ENCODE measurements at places on chromosomes 2 and 18. TPM values are rescaled to one million over a fixed set of nuclear protein-coding genes. Genes with fewer than 3 reads are reported as not detected.

The TCF23 gene
- under 0.01 TPM for total RNA-seq

The EGR4 gene
- not detected for total RNA-seq

The EDAR gene
- under 0.01 TPM for total RNA-seq

The CHPF gene
- 52.7 TPM for total RNA-seq

The UBE2F gene
- 74.4 TPM for total RNA-seq

The ABCB11 gene
- 0.26 TPM for total RNA-seq

The UGT1A6 gene
- total RNA-seq = 43.0 TPM

The KCNG2 gene
- not detected for total RNA-seq

The DUSP19 gene
- 0.38 TPM for total RNA-seq

The ZNF892 gene
- 5.8 TPM for total RNA-seq

The CREG2 gene
- total RNA-seq = 0.26 TPM

The MYL1 gene
- not detected for total RNA-seq

The SPP2 gene
- total RNA-seq = not detected

The LRRTM1 gene
- total RNA-seq = not detected

The SH3BP4 gene
- 24.6 TPM for total RNA-seq

The GLI2 gene
- total RNA-seq = 0.26 TPM

The PDE1A gene
- 0.13 TPM for total RNA-seq

The CDCA7 gene
- 2.4 TPM for total RNA-seq

The EHD3 gene
- 1.6 TPM for total RNA-seq

The CDH7 gene
- total RNA-seq = not detected

The POLR1A gene
- 9.7 TPM for total RNA-seq

The CUL3 gene
- 91.9 TPM for total RNA-seq

The OTX1 gene
- total RNA-seq = 1.5 TPM

The GPR17 gene
- not detected for total RNA-seq

The DHRS9 gene
- 19.1 TPM for total RNA-seq

The COLEC12 gene
- under 0.01 TPM for total RNA-seq

The ASTL gene
- total RNA-seq = not detected

The TFCP2L1 gene
- 5.5 TPM for total RNA-seq

The POTEC gene
- under 0.01 TPM for total RNA-seq

The SERPINB10 gene
- total RNA-seq = 0.79 TPM

The PCARE gene
- not detected for total RNA-seq

The HK2 gene
- total RNA-seq = 175 TPM

The FEV gene
- not detected for total RNA-seq

The ZEB2 gene
- total RNA-seq = 0.26 TPM

The GAL3ST2 gene
- not detected for total RNA-seq

The PPM1G gene
- 143 TPM for total RNA-seq

The KIF1A gene
- total RNA-seq = not detected

The SRD5A2 gene
- under 0.01 TPM for total RNA-seq

The MEMO1 gene
- 29.7 TPM for total RNA-seq

The FBXO15 gene
- total RNA-seq = 0.13 TPM

The LCLAT1 gene
- 8.7 TPM for total RNA-seq

The ARHGEF4 gene
- 107 TPM for total RNA-seq

The ARL5A gene
- total RNA-seq = 66.6 TPM

The C2orf78 gene
- not detected for total RNA-seq

The DPP10 gene
- total RNA-seq = 0.26 TPM

The DTNA gene
- 1.9 TPM for total RNA-seq

The BCL11A gene
- 3.6 TPM for total RNA-seq

Data from bronchial epithelial cell (primary cell).